HT-29 (cell line): ENCODE measurements at places on chromosomes 7 and 10. TPM values are rescaled to one million over a fixed set of nuclear protein-coding genes. Genes with fewer than 3 reads are reported as not detected.

GRCh38 chr10:34715511-34716187, 99.4 kb downstream of the PARD3 start:
- no peak for DNase-seq

DNA sequence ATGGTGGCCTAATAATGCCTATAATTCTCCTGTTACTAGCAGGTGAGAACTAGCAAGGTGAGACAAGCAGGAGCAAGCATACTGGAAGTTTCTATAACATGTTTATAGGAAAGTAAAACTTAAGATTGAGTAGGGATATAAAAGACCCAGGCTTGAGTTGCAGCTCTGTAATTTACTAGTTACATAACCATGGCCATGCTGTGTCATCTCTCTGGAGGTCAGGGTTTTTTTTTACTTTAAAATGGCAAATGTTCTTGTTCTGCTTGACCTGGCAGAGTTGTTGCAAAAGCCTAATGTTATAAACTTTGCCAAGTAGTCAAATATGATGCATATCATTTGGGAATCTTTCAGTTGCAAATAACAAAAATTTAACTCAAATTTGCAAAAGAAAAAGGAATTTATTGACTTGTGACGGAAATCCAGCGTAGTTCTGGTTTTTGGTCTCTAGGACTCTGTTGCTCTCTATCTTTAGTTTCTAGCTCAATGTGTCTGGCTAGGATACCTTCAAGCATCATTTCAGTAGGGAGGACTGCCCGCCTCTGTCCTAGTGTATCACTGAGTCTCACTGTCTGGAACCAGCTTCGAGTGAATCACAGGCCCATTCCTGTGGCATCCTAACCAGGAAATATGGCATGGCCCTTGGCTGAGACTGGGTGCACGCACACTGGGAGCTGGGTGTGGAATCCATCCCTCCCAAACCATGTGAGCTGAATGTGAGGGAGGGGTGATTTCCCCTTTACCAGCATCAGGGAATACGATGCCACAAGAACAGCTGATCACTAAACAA, 67.9 kb downstream of the ADAM22 start:
- DNase-seq = no peak

DNA sequence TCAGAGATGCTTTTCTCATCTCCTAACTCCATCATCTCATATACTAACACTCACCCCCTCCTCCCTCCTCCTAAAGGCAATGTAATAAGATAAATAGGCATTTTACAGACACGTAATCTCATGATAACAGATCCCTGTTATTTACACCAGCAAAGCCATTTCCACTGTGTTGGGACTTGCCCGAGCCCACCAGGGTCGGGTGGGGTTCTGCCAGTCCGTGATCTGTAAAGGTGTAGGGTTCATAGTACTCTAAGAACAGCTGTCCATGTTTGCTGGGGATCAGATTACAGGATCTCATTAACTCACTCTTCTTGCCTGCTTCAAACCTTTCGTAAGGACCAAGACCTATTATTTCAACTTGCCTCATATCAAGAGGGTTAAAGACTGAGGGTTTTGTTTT, 172.4 kb downstream of the FZD1 start:
- DNase-seq = no peak

GRCh38 chr7:101677391-101677790, 48.3 kb upstream of the MYL10 start:
- no peak for DNase-seq

The MBL2 gene
- total RNA-seq = not detected in 2 replicates
